Left lung (tissue), 14 donors: ENCODE measurements at places on chromosomes 4 and X. TPM values are rescaled to one million over a fixed set of nuclear protein-coding genes. Genes with fewer than 3 reads are reported as not detected.
A peak's percentile ranks its signal among the peaks of the same experiment; 100 is the strongest.

The BEND2 gene
- total RNA-seq = not detected

DNA sequence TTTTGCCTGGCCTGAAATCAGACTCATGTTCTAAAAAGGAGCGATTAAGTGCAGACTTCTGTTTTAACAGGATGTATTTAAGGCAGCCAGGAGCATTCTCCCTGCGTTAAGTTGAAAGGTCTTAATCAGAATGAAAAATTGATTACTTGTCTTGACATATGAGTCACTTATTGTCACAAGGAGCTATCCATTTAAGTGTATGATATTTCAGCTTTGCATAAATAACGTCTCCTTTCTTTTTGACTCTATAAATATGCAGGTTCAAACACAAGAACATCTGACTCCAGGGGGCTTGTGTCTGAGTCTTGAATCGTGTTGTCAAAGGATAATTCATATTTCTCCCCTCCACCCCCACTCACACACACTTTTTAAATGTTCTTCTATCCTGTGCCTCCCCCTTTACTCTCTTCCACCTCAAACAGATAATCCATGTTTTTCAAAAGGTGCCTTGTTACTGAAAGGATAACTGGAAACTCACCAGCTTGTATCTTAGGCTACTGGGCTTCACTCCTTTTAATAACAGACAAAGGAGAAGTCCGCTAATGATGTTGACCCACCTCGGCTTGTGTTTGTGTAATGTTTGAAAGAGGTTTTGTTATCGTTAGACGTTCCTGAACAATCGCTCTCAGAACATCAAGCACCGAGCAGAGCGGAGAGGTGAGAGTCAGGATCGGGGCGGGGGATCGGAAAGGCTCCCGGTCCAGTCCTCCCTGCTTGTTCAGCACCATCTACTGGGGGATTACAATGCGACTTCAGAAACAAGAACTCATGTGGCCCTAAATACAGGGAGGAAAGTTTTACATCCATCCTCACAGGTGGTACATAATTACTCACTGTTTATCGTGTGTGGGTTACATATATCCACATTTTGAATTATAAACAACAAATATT lies 107.5 kb upstream of the RPL34 start:
- H3K4me1 ChIP-seq = no peaks in the 10 kb centered on the region
- peak; percentile 69 for DNase-seq
- no peak overlapping the region for H3K4me3 ChIP-seq
- no peak overlapping the region for H3K27ac ChIP-seq
- H3K36me3 ChIP-seq = no peaks in the 10 kb centered on the region

GRCh38 chr4:135269125-135269890 lies 1067.7 kb upstream of the PABPC4L start:
- no peak overlapping the region for H3K27ac ChIP-seq
- DNase-seq = no peak
- H3K4me3 ChIP-seq = no peak overlapping the region
- no peaks in the 10 kb centered on the region for H3K36me3 ChIP-seq
- H3K27me3 ChIP-seq = no peaks in the 10 kb centered on the region

DNA sequence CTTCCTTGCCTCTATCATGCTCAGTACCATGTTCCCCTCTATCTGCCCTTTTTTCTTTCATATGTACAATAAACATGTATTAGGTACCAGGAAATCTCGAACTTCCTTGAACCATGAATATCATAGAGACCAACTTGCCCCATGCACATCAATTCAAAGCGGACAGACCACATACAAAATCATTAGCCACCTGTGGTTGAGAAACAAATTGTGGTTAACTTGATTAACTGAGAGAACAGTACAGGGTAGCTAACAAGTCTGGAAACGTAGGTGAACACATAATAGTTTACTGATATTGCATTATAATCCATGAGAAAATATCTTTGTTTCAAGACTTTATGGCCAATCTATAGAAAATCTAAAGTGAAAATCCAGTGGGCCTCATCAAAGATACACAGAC lies 8.2 kb downstream of the CASP3 start:
- no peaks in the 10 kb centered on the region for H3K36me3 ChIP-seq
- H3K4me3 ChIP-seq = no peak overlapping the region
- H3K4me1 ChIP-seq = peaks cover 29% of the 10 kb centered on the region
- no peak for DNase-seq
- no peaks in the 10 kb centered on the region for H3K27me3 ChIP-seq

- H3K27me3 ChIP-seq = no peaks in the 10 kb centered on the region
- DNase-seq = no peak
- H3K4me1 ChIP-seq = no peaks in the 10 kb centered on the region
Measured at GRCh38 chr4:99504804-99505502, 5.9 kb upstream of the C4orf17 start.

GRCh38 chrX:8845060-8845459 lies 43.9 kb upstream of the FAM9A start:
- no peaks in the 10 kb centered on the region for H3K4me1 ChIP-seq
- H3K27me3 ChIP-seq = no peaks in the 10 kb centered on the region
- DNase-seq = no peak
- H3K27ac ChIP-seq = no peak overlapping the region

GRCh38 chr4:7460566-7460965 lies 25.8 kb upstream of the PSAPL1 start:
- no peak overlapping the region for H3K4me3 ChIP-seq
- H3K36me3 ChIP-seq = no peaks in the 10 kb centered on the region
- no peak for DNase-seq

The CTAG2 gene
- not detected for total RNA-seq

GRCh38 chr4:130573742-130574141 lies 1477.8 kb downstream of the C4orf33 start:
- H3K4me1 ChIP-seq = no peaks in the 10 kb centered on the region
- H3K4me3 ChIP-seq = no peak overlapping the region
- no peaks in the 10 kb centered on the region for H3K36me3 ChIP-seq
- H3K27ac ChIP-seq = no peak overlapping the region
- no peaks in the 10 kb centered on the region for H3K27me3 ChIP-seq

GRCh38 chrX:14095702-14096101 lies 66.0 kb upstream of the GEMIN8 start:
- H3K36me3 ChIP-seq = no peaks in the 10 kb centered on the region
- H3K27ac ChIP-seq = no peak overlapping the region
- H3K4me3 ChIP-seq = no peak overlapping the region

DNA sequence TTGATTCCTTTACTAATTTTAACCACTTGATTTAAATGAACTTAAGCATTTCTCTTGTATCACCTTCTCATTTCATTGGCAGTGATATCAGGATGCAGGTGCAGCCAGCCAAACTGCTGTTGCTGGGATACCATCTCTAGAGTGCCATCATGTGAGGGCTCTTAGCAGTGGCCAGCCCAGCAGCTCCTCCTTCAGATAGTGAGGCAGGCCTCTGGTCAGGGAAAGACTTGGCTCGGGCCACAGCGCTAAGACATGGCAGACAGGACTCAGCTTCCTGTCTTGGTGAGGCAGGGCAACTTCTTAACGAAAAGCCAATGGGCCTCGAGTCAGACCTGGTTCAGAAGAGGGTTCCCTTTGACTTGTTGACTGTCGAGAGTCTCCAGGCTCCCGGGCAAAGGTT lies 50.0 kb downstream of the NOP14 start:
- H3K27ac ChIP-seq = peak overlapping the region; percentile 48
- no peaks in the 10 kb centered on the region for H3K27me3 ChIP-seq

DNA sequence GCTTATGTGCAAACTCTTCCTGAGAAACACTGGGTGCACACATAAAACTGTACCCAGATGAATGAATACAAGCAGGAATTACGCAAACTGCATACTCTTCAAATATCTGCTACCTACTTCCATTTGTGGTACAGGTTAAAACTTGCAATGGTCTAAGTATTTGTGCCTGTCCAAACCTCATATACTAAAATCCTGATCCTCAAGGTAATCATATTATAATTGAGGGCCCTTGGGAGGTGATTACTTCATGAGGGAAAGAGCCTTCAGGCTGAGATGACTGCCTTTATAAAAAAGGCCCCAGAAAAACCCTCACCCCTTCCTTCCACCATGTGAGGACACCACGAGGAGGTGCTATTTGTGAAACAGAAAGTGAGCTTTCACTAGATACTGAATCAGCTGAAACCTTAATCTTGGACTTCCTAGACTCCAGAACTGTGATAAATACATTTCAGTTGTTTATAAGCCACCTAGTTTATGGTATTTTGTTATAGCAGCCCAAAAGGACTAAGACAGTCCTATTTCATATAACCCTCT lies 1977.2 kb downstream of the PCDH7 start:
- no peaks in the 10 kb centered on the region for H3K27me3 ChIP-seq
- no peak for DNase-seq
- no peak overlapping the region for H3K4me3 ChIP-seq
- H3K4me1 ChIP-seq = no peaks in the 10 kb centered on the region

DNA sequence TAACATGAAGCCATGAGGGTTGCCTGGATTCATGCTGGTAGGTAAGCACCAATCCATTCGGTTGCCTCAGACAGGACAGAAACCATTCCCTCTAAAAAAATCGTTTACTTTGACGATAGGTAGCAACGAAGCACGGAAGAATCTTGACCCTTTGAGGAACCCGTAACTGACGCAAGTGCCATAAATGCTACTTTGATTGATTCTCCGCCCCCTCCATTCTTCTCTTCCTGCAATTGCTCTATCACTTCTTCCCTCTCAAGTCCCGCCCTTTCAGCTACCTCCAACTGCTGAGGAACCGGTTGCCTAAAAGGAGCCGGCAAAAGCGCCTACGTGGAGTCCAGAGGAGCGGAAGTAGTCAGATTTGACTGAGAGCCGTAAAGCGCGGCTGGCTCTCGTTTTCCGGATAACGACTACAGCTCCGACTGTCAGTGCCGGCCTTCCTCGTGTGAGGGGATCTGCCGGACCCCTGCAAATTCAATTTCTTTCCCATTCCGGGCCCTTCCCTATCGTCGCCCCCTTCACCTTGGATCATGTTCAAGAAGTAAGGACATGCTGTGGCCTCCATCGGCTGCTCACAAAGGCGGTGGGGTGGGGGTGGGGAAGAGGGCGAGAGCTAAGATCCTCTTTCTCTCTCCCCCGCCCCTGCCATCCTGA lies at the start of gene MCTS1:
Gene MCTS1, plus strand, starts transcription at position 395 of the 654 bp plus-strand sequence. Its CDS starts 136 bp downstream, at position 531.
- H3K4me3 ChIP-seq = peak within 1 kb of the TSS; percentile 63
- H3K36me3 ChIP-seq = no peaks in the 10 kb centered on the region
- H3K27me3 ChIP-seq = no peaks in the 10 kb centered on the region
- DNase-seq = peak; percentile 90

GRCh38 chr4:56316011-56316650 lies 71.2 kb downstream of the AASDH start:
- DNase-seq = peak; percentile 76
- no peaks in the 10 kb centered on the region for H3K36me3 ChIP-seq
- H3K27me3 ChIP-seq = no peaks in the 10 kb centered on the region
- H3K4me3 ChIP-seq = no peak overlapping the region

DNA sequence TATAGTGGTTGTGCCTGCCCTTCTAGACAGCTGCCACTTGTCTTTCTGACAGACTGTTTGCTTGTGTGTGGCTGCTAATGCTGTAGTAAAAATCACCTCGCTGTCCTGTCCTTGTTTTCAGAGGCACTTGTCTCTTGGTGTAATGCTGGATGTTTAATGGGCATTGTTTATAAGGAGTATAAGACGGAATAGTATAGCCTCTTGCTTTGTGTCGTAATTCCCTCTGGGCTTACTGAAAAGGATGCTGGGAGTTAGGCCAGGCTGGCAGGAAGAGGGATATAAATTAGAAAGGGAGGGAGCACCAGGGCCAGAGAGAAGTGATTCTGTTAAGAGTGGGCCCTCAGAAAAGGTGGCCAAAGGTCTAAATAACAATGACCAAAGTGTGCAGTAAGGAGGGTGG lies 29.0 kb downstream of the NHS start:
- DNase-seq = no peak
- no peak overlapping the region for H3K27ac ChIP-seq
- no peaks in the 10 kb centered on the region for H3K27me3 ChIP-seq
- H3K4me1 ChIP-seq = no peaks in the 10 kb centered on the region

The ADGRL3 gene
- 8.0 TPM for total RNA-seq

The SYTL5 gene
- total RNA-seq = 0.50 TPM

DNA sequence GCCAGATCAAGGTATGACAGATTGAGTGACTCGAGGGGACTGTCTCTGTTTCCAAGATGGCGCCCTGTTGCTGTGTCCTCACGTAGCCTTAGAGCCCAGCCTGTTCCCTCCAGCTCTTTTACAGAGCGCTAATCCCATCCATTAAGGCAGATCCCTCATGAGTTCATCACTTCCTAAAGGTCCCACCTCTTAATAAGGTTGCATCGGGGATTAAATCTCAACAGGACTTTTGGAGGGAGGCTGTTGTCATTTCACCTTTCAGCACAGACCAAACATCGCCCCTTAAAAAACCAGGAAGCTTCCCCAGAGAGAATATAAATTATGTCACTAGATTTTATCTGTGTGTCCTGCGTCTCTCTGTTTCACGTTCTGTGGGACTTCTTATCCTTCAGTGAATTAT lies 32.6 kb upstream of the DHRSX start:
- no peaks in the 10 kb centered on the region for H3K36me3 ChIP-seq
- no peak for DNase-seq
- H3K4me3 ChIP-seq = no peak overlapping the region
- H3K27ac ChIP-seq = no peak overlapping the region
- no peaks in the 10 kb centered on the region for H3K4me1 ChIP-seq

GRCh38 chr4:158769175-158769921 lies 522 bp downstream of the FNIP2 start:
- no peaks in the 10 kb centered on the region for H3K36me3 ChIP-seq
- no peaks in the 10 kb centered on the region for H3K27me3 ChIP-seq
- H3K4me3 ChIP-seq = peak overlapping the region; percentile 81
